Frontal cortex (tissue), 4 donors: ENCODE measurements at places on chromosomes 4 and X. TPM values are rescaled to one million over a fixed set of nuclear protein-coding genes. Genes with fewer than 3 reads are reported as not detected.

The LETM1 gene
- total RNA-seq = 115 TPM

The EIF1AX gene
- total RNA-seq = 91.7 TPM

The CXorf65 gene
- not detected for total RNA-seq

The SCRG1 gene
- total RNA-seq = 2.4 TPM

The PDGFRA gene
- total RNA-seq = 64.0 TPM

The LEF1 gene
- 6.1 TPM for total RNA-seq

The DKK2 gene
- 2.9 TPM for total RNA-seq

The ZFYVE28 gene
- 3.7 TPM for total RNA-seq

The PITX2 gene
- not detected for total RNA-seq

The EDNRA gene
- 9.4 TPM for total RNA-seq

The SHROOM4 gene
- total RNA-seq = 1.6 TPM

The MTTP gene
- 2.0 TPM for total RNA-seq

The FHIP1A gene
- total RNA-seq = 2.0 TPM

The MAGEE1 gene
- 16.3 TPM for total RNA-seq

The NLGN4X gene
- 40.8 TPM for total RNA-seq

The ARMCX4 gene
- total RNA-seq = 9.4 TPM

The SPINK2 gene
- total RNA-seq = not detected

The IRS4 gene
- 1.2 TPM for total RNA-seq

The MAGEA2B gene
- not detected for total RNA-seq

The SUPT20HL2 gene
- not detected for total RNA-seq

The MAGEA8 gene
- total RNA-seq = not detected

The RUFY3 gene
- 669 TPM for total RNA-seq

The TNIP3 gene
- under 0.01 TPM for total RNA-seq

The PAK3 gene
- 102 TPM for total RNA-seq

The MAP3K15 gene
- total RNA-seq = 0.82 TPM

The PCDH7 gene
- total RNA-seq = 44.0 TPM

The CABS1 gene
- total RNA-seq = not detected

The DSPP gene
- total RNA-seq = 0.41 TPM

The KLF8 gene
- 12.6 TPM for total RNA-seq

The IL15 gene
- 1.2 TPM for total RNA-seq
